SJSA1 (cell line): ENCODE measurements at places on chromosomes 13 and 19. TPM values are rescaled to one million over a fixed set of nuclear protein-coding genes. Genes with fewer than 3 reads are reported as not detected.

GRCh38 chr19:53813996-53814395 lies 10.1 kb downstream of the NLRP12 start:
- DNase-seq = no peak
- H3K4me1 ChIP-seq = no peaks in the 10 kb centered on the region
- H3K36me3 ChIP-seq = no peaks in the 10 kb centered on the region
- no peaks in the 10 kb centered on the region for H3K27me3 ChIP-seq
- H3K4me3 ChIP-seq = no peak overlapping the region

DNA sequence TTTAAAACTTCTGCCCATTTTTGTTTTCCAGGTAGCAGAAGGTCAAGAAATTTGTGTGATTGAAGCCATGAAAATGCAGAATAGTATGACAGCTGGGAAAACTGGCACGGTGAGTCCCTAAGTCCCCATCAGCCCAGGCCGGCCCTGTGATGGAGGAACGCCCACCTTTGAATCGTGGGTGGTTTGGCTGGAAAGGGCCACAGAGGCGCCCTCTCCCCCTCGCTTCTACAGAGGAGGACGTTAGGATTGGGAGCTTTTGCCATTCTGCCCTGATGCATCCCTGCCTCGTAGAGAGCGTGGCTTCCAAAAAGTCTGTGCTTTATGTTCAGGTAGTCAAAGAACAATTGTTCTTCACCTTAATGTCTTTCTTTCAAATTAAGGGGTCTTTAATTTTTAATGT lies 60.9 kb downstream of the GGACT start:
- H3K4me3 ChIP-seq = no peak overlapping the region
- H3K27me3 ChIP-seq = no peaks in the 10 kb centered on the region
- no peaks in the 10 kb centered on the region for H3K4me1 ChIP-seq
- no peak for DNase-seq
- H3K27ac ChIP-seq = no peak overlapping the region

DNA sequence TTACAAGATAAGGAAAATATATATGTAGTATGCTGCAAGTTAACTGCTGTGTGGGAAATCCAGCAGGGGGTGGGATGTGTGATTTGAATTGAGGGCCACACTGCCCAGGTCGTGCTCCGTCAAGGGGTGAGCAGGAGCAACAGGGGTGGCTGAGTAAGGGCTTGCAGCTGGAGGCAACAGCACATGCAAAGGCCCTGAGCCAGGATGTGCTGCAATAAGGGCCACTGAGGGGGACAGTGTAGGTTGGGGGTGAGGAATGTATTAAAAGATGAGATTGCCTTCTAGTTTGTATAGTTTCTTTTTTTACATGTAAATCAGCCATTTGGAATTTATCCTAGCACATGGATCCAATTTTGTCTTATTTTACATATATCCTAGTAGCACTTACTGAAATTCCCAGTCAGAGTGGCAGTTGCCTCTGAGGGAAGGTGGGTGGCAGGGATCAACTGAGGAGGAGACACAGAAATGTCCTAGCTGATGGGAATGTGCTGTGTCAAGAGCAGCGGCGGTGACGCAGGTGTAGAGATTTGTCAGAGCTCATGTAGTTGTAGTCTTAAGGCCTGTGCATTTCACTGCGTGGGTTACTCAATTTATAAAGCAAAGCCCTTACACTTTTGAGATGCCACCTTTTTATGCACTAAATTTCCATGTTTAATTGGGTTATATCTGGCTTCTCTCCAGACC lies 5.4 kb upstream of the RBM42 start:
- peaks cover 14% of the 10 kb centered on the region; the same call in 1 of the 2 replicates for H3K36me3 ChIP-seq
- H3K27me3 ChIP-seq = no peaks in the 10 kb centered on the region
- DNase-seq = no peak
- no peaks in the 10 kb centered on the region; the same call in 1 of the 2 replicates for H3K4me1 ChIP-seq
- no peak overlapping the region for H3K27ac ChIP-seq
- H3K4me3 ChIP-seq = no peak overlapping the region

- peaks cover 16% of the 10 kb centered on the region for H3K4me1 ChIP-seq
- no peaks in the 10 kb centered on the region for H3K27me3 ChIP-seq
- DNase-seq = no peak
- peak overlapping the region; percentile 73 for H3K4me3 ChIP-seq
These were observed 1.2 kb downstream of the MRI1 start for GRCh38 chr19:13765395-13766094.

GRCh38 chr19:58001895-58002369 lies 688 bp downstream of the ZNF606 start:
- H3K4me3 ChIP-seq = peak overlapping the region; percentile 81
- H3K36me3 ChIP-seq = peaks cover 65% of the 10 kb centered on the region
- H3K27ac ChIP-seq = peak overlapping the region; percentile 62

DNA sequence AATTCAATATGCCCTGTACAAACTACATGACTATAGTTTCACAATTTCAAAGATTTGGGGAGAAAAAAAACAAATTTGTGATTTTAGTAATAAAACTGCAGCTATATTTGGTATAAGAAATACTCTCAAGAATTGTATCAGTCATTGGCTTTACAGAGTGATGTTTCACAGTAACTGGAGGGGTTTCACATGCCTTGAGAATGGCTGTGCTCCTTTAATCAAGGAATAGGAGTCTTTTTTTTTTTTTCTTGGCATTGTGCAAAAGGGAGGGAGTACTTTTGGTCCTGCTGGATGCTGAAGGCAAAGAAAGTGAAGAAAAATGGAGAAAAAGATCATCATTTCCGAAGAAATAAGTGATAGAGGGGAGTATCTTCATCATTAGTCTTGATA lies 6.8 kb downstream of the ZNF507 start:
- peak overlapping the region; percentile 75; the same call in 1 of the 2 replicates for H3K27ac ChIP-seq
- no peak for DNase-seq
- H3K27me3 ChIP-seq = no peaks in the 10 kb centered on the region
- peaks cover 40% of the 10 kb centered on the region for H3K4me1 ChIP-seq
- H3K4me3 ChIP-seq = no peak overlapping the region
- peaks cover 82% of the 10 kb centered on the region for H3K36me3 ChIP-seq

The CABP5 gene
- total RNA-seq = not detected in 2 replicates

GRCh38 chr13:98581971-98582702 lies 5.2 kb upstream of the STK24 start:
- H3K27ac ChIP-seq = no peak overlapping the region
- H3K4me3 ChIP-seq = no peak overlapping the region
- peaks cover 28% of the 10 kb centered on the region for H3K4me1 ChIP-seq

The SRRM5 gene
- not detected in 2 replicates for total RNA-seq

- peaks cover 61% of the 10 kb centered on the region for H3K36me3 ChIP-seq
- no peak for DNase-seq
- H3K4me3 ChIP-seq = no peak overlapping the region
- peaks cover 6% of the 10 kb centered on the region for H3K4me1 ChIP-seq
These were observed 10.6 kb downstream of the TRIP10 start for GRCh38 chr19:6750062-6750461.

- H3K36me3 ChIP-seq = peaks cover 22% of the 10 kb centered on the region
- 0 out of 2 replicates have a peak, but pooled peaks cover 2% of the 10 kb centered on the region for H3K4me1 ChIP-seq
- H3K27me3 ChIP-seq = no peaks in the 10 kb centered on the region
- H3K4me3 ChIP-seq = no peak overlapping the region
These were observed 10.2 kb downstream of the ACTMAP start for GRCh38 chr19:40739871-40740703.

The DNAAF3 gene
- 0.18 and 3.2 TPM in 2 replicates for total RNA-seq

GRCh38 chr13:24265453-24265852 lies 43.9 kb upstream of the C1QTNF9 start:
- H3K36me3 ChIP-seq = no peaks in the 10 kb centered on the region
- H3K4me3 ChIP-seq = no peak overlapping the region
- H3K27me3 ChIP-seq = no peaks in the 10 kb centered on the region
- no peak for DNase-seq

- H3K4me1 ChIP-seq = peaks cover 56% of the 10 kb centered on the region
- H3K4me3 ChIP-seq = peak overlapping the region; percentile 22; the same call in 1 of the 2 replicates
- H3K27ac ChIP-seq = peak overlapping the region; percentile 56
- no peaks in the 10 kb centered on the region for H3K27me3 ChIP-seq
These were observed 13.0 kb downstream of the CIC start for GRCh38 chr19:42281827-42282762.

GRCh38 chr19:44455100-44455499 lies 6.8 kb upstream of the ZNF229 start:
- no peaks in the 10 kb centered on the region for H3K36me3 ChIP-seq
- no peaks in the 10 kb centered on the region for H3K4me1 ChIP-seq

The THSD1 gene
- total RNA-seq = 0.34 and 0.75 TPM in 2 replicates
